ENCODE measurements at places on chromosomes 2 and 18.

DNA sequence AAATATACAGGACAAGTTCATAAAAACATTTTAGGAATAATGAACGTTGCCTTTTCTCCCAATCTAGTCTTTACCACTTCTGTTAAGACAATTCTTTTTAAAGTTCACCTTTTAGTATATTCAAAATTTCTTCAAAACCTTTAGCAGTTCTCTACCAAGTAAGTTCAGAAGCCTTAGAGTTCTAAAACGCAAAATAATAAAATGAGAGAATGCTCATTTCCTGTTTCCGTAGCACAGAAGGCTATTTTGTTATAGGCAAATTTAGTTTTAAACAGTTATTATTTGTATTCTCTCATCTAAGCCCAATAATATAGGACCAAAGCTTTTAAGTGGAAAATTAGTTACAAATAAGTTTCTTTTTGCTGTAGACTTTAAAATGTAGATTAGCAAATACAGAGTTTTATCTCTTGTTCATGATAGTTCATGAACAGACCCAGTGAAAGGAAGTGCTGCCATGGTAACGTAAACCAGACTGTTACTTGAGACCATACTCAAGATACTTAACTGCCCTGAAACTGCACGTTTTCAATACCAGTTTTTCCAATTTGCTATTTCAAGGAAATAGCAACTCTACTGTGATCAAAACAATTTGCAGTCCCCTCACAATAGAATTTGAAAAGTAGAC is 173.1 kb upstream of the STON1 start:
- DNase-seq = no peak

- DNase-seq = no peak
Measured at GRCh38 chr2:3651691-3652648, 6.0 kb upstream of the ALLC start.

DNA sequence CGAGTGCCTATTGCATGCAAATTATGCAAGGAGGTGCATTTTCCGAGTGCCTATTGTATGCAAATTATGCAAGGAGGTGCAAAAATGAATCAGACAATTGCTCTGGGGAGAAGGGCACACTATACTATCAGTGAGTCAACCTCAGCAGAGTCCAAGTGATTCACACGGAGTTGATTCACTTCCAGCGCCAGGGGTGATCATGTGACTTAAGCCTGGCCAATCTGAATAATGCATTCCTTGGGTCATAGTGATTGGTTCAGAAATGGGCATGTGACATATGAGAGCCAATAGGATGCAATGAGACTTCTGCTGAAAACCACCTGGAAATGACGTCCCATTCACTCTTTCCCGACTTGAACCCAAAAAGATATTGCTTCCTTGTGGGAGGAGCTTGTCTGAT is 152.2 kb downstream of the DAW1 start:
- no peak for DNase-seq

GRCh38 chr18:77131100-77131651 is 1.4 kb downstream of the MBP start:
- DNase-seq = no peak

- DNase-seq = no peak
Measured at GRCh38 chr2:27307545-27308358, 493 bp downstream of the UCN start.

GRCh38 chr2:40451918-40452605 is at the start of gene SLC8A1:
Gene SLC8A1 (minus strand): TSS chr2:40452090.
- DNase-seq = no peak

DNA sequence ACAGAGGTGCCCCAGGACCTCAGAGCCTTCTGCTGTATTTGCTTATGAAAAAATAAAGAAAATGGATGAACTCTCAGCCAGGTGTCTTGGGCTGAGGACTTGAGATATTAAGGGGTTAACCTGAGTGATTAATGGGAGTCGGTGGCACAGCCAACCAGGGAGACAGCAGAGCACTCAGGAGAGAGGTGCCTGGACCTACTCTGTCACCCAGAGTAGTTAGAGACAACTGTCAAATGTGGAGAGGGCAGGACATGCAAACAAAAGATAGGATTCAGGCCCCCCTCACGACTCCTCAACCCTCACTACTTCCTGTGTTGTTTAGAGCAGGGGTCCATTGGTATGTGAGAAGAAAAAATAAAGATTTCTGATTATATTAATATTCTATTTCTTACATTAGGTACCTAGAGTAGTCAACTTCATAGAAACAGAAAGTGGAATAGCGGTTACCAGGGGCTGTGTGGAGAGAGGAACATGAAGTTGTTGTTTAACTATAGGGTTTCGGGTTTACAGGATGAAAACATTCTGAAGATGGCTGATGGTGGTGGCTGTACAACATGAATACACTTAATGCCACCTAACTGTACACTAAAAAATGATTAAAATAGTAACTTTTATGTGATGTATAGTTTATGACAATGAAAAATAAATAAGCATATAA is 28.6 kb upstream of the CETN1 start:
- DNase-seq = no peak

- DNase-seq = no peak
Measured at GRCh38 chr2:176172007-176172894, 15.1 kb downstream of the HOXD3 start.

- no peak for DNase-seq
Measured at GRCh38 chr18:34880882-34881834, 160.1 kb upstream of the MAPRE2 start.

- no peak for DNase-seq
Measured at GRCh38 chr2:135600915-135601314, 69.6 kb downstream of the R3HDM1 start.

GRCh38 chr2:75538521-75539490 is 21.9 kb downstream of the EVA1A start:
- DNase-seq = no peak

- no peak for DNase-seq
Measured at GRCh38 chr2:235996419-235996818, 171.8 kb downstream of the GBX2 start.

DNA sequence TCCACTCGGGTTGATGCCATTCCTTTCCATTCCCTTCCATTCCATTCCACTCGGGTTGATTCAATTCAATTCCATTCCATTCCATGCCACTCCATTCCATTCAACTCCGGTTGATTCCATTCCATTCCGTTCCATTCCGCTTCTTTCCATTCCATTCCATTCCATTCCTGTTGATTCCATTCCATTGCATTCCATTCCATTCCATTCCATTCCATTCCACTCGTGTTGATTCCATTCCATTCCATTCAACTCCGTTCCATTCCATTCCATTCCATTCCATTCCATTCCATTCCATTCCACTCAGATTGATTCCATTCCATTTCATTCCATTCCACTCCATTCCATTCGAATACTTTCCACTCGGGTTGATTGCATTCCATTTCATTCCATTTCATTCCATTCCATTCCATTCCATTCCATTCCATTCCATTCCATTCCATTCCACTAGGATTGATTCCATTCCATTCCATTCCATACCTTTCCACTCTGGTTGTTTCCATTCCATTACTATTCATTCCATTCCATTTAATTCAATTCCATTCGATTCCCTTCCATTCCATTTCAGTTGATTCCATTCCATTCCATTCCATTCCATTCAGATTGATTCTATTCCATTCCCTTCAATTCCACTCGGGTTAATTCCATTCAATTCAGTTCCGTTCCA is 1141.8 kb downstream of the RPIA start:
- DNase-seq = no peak

GRCh38 chr2:178874529-178875240 is 67.5 kb upstream of the TTN start:
- no peak for DNase-seq

DNA sequence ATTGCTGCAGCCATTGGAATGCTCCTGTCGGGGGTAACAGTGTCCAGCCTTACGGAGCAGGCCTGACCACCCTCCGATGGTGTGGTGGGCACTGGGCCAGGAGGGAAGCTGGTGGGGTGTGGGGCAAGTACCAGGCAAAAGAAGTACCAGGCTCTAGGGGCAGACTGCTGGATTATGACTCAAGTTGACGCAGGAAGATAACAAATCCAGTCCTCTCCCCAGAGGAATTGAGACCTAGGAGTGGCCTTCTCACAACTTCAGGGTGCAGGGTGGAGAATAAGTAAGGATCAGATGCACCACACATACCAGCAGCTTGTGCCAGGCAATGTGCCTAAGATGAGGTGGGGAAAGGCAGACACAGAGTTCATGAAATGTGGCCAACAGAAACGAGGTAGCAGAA is 37.9 kb downstream of the SEMA4F start:
- no peak for DNase-seq

DNA sequence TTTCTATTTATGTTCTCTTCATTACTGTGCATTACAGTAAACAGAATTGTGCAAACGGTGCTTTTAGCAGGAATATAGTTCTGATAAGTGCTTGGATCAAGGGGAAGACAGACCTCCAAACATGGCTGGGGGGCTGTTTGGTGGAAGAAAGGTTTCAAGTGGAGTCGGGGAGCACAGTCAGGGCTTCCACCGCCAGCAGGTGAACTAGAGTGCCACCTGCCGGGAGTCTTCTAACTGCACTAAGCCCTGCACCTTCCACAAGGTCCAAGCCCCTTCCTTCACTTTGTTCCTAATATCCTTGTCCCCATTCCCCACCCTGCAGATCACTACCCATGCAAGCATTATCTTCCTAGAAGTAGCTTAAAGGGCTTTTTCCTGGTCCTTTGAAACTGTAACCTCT is 11.1 kb downstream of the ONECUT2 start:
- no peak for DNase-seq

DNA sequence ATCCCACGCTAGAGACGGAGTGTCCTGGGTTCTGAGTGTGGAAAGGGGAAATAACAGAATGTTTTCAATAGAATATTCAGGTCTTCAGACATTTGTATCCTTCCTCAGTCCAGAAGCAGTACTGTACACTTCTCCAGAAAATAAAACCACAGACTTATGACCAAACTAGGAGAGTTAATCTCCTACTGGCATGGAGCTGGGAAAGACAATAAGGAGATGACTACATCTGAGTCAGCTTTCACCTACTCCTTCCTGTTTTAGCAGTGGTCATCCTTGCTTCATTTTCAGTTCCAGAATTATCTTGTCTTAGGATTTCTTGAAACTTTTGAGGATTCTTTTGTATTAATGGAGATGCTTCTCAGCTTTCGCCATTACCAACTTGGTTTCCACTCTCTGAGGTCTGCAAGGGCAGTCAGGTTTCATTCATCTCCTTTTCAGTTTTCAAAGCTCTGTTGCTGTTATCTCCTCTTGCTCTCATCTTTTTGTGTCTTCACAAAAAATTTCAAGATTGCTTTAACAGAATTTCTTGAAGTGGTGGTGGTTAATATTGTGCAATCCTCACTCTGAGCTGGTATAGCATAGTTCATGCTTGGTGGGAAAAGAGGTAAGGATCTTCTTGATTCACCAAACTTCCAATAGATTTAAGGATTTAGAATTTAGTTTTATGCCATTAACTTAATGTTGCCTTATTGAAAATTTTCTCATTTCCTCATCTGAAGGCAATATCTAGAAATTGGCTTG is 23.7 kb upstream of the NR4A2 start:
- no peak for DNase-seq

DNA sequence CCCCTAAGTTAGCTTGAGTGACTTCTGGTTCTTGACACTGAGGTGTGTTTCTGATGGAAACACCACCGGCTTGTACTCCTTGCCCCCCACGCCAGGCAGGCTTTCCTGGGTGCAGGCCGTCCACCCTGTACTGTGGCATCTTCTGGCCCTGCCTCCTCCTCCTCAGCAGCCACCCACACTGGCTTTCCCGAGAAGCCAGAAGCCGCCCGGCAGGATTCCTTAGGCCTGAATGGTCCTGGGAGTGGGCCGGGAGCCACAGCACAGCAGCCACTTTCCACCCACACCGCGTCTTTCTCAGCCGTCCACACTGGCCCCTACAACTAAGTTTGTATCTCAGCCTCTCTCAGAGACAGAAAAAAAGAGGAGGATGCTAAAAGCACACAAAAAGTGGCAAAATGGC is 2.1 kb upstream of the HSBP1L1 start:
- no peak for DNase-seq

DNA sequence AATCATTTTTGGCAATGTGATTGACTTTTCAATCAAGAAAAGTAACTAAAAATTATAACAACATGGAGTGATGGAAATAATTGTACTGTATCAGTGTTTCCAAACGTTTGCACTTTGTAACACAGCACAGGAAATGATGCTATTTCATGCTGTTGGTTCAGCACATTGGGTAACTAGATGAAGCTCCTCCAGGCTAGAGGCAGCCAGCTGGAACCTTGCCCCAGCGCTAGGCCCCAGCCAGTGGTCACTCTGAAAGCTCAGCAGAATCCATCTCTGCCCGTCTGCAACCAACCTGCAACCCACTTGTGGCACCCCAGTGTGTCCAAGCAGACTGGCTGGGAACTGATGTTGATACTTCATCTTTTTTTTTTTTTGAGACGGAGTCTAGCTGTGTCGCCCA is 15.3 kb downstream of the UNC50 start:
- no peak for DNase-seq

DNA sequence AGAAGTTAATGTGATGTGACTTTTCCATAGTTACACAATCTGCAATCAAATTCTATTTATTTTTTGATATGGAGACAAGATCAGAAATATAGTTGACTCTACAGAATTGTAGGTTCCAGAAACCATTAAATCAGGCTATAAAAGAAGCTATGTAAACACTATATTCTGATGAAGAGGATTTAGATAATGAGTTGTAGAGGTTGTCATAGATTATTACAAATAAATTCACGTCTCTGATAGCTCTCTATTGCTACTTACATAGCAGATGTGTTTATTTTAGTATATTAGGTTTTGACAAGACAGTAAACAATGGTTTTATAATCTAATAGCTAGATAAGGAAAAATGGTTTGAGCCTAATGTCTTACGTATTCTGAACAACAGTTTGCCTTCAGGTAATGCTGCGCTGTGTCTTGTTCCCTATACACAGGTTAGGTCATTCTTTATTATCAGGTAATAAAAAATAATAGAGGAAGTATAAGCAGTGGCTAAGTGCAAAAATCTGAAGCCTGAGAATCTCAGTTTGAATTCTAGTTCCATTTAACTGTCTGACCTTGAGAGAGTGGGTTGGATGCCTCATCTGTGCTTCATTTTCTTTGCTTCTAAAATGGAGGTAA is 93.4 kb downstream of the PPP1R1C start:
- DNase-seq = no peak

GRCh38 chr2:138699421-138699820 is 80.8 kb downstream of the NXPH2 start:
- no peak for DNase-seq

DNA sequence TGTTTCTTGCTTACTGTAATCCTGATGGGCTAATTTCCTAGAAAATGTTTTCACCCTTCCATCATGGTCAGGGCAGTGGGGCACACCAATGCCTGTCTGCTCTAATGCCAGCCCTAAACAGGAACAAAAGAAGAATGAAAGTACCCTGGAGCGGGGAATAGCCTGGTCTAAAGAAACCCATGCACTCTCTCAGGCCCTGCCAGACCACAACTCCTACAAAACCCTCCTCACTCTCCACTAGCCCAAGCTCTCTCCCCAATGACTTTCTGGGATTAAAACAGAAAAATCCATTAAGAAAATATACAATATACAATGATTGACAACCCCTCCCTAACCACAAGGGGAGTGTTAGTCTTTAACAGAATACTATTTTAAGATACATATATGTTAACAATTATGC is 67.6 kb downstream of the AAK1 start:
- DNase-seq = no peak

DNA sequence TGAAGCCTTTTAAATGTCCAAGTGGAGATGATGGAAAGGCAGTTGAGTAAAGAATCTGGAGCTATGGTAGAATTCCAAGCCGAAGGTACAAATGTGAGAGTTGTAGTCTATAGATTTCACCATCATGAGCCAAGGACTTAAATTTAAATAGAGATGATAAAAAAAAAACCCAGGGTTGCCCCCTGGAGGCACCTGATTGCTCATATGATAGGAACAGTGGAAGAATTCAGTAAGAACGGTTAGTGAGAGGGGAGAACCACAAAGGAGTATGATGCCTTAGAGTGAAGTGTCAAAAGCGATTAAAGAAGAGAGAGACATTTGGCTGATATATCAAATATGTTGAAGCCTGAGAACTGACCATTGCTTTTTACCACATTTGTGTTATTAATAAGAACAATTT is 11.9 kb downstream of the NYAP2 start:
- DNase-seq = no peak
